A549 treated with GW870086 at 1 μM for 4 hours (cell line): ENCODE measurements at places on chromosomes 12 and 14. TPM values are rescaled to one million over a fixed set of nuclear protein-coding genes. Genes with fewer than 3 reads are reported as not detected.

The KRT83 gene
- total RNA-seq = 2.9 to 7.2 TPM (median 6.3 TPM) in 5 replicates

The PWP1 gene
- total RNA-seq = 87.0 to 101 TPM (median 92.0 TPM) in 5 replicates

The C12orf50 gene
- 0.14 TPM in 1 of 5 replicates, not detected in the others for total RNA-seq

The SPX gene
- total RNA-seq = 3.4 to 4.4 TPM (median 3.7 TPM) in 5 replicates

The KRT72 gene
- total RNA-seq = not detected in 5 replicates

The RBP5 gene
- total RNA-seq = not detected in 5 replicates

The MYBPC1 gene
- not detected in 5 replicates for total RNA-seq
